Right ventricle myocardium superior (tissue), 1 donor: ENCODE measurements at places on chromosomes 12 and 14.

GRCh38 chr12:75162845-75163244 lies 46.8 kb downstream of the KCNC2 start:
- DNase-seq, result no peak

GRCh38 chr12:44460261-44460660 lies 415.9 kb downstream of the NELL2 start:
- DNase-seq, result no peak

- DNase-seq, result no peak
Measured at GRCh38 chr14:51636109-51636508, 15.6 kb upstream of the FRMD6 start.

DNA sequence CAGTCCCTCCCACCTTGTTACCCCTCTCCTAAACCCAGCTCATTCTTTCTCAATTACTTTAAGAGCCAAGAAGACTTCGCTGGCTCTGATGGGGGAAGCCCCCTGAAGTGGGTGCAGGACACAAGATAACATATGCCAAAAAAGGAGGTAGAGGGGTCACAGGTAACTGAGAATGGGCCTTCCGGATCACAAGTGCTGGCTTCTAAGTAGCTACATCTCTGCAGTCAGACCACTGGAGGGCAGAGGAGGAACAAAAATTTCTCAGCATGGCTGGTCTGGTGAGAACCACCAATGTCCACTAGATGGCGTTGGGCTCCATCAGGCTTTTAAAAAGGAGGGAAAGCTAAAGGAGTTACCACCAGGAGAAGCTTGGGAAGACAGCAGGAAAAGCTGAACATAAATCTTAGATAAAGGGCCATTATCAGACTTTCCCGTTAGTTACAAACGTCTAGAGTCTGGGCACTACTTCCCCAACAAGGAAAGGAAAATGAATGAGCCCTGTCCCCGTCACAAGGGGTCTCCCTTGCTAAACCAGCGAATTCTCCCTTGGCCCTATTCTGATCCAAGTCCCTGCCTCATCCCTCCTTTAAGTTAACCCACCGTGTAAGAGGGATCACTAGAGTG lies 11.6 kb upstream of the CDH24 start:
- peak; percentile 69 for DNase-seq
